ENCODE measurements at places on chromosomes 12 and 14.
A peak's percentile ranks its signal among the peaks of the same experiment; 100 is the strongest.

- DNase-seq, result no peak
These were observed 20.4 kb downstream of the BATF start for GRCh38 chr14:75542588-75543091.

- DNase-seq, result no peak
These were observed 7.8 kb downstream of the C1RL start for GRCh38 chr12:7101047-7101693.

DNA sequence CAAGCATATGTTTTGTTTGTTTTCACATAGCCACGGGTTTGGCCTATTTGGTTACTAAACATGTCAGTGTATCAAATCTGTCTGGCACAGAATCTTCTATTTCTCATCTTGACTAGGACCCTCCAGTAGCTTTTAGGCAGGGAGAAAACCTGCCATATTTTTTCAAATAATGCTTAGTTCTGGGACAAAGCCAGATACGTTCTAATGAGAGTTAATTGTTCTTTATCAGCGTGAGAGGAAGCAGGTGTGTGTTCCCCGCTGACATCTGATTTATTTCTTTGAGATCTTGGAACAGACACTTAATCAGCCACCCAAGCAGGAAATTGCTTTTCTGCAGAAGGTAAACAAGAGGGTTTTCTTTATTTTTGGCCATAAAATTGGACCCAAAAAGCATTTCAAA, 54.8 kb downstream of the GOLGA5 start:
- peak; percentile 46 for DNase-seq

DNA sequence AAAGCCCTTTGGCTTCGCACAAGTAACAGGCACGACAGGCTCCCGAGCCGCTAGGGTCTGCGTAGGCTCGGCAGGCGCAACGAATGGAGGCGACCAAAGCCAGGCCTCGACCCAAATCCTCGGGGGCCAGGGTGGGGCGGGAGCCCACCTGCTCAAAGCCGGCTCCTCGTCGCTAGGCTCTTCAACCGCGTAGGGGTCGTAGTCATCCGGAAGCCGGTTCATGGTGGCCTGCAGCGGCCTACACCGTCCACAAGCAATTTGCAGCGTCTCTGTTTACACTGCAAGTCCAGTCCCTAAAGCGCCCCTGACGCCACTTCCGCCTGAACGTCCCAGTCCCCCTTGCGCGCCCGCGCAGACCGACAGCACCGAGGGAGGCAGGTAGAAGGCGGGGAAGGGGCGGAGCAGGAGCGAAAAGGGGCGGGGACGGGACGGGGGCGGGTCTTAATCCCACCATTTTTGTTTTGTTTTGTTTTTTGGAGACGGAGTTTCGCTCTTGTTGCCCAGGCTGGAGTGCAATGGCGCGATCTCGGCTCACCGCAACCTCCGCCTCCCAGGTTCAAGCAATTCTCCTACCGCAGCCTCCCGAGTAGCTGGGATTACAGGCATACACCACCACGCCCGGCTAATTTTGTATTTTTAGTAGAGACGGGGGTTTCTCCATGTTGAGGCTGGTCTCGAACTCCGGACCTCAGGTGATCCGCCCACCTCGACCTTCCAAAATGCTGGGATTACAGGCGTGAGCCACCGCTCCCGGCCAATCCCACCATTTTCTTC, at the start of gene EAPP:
Gene EAPP, minus strand, starts transcription at position 295 of the 774 bp plus-strand sequence. Its CDS starts 73 bp downstream, at position 222.
- no peak for DNase-seq

DNA sequence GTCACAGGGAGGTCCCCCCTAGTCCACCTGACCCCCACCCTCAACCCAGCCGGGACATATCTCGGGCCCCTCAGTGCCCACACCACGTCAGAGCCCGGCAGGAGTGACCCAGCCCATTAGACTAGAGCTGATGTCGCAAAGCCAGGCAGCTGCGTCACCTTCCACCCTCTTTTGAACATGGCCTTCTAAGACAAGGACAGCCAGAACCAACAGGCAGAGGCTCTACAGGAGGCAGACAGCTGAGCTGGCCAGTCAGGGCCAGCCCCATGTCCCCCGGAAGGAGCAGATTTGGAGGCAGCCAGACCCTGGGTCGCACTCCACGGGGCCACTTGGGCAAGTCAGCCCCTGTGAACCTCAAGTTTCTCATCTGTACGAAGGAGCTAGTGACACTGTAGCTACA, 44.1 kb downstream of the SCARB1 start:
- DNase-seq, result no peak

DNA sequence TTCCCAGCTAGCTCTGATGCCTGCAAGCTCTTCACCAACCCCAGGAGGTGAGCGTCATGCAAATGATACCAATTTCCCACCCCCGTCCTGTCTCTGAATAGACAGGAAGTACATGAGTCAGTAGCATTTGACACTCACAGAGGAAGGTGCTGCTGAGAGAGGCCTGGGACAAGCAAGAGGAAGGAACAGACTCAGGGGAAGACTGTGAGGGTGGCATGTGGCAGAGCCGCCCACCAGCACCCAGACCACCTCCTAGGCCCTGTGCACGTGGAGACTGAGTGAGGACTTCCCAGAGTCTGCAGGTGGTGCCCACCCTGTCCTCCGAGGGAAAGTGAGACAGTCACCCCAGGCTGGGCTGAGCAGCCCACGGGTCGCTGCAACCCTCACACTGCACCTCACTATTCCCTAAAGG, 199.5 kb upstream of the SFSWAP start:
- no peak for DNase-seq

DNA sequence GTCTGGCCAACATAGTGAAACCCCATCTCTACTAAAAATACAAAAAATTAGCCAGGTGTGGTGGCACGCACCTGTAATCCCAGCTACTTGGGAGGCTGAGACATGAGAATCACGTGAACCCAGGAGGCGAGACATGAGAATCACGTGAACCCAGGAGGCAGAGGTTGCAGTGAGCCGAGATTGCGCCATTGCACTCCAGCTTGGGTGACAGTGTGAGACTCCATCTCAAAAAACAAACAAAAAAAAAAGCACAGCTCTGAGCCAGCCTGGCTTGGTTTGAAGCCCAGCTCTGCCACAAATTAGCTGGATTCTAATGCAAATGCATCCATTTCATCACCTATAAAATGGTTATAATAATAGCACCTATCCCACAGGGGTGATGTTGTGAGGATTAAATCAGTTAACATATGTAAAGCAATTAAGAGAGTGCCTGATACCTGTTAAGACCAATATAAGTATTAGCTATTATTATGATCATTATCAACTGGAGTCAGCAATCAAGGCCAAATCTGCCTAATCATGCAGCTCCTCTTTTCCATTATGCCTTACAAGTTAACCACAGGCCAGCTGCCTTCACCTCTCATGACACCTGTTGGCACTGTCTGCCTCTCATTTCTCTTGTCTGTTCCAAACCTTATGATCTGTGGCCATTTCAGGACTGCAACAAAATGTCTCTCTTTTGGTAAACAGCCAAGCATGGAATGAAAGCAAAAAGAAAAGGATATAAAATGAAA, 2.1 kb downstream of the GNPTAB start:
- DNase-seq, result no peak

DNA sequence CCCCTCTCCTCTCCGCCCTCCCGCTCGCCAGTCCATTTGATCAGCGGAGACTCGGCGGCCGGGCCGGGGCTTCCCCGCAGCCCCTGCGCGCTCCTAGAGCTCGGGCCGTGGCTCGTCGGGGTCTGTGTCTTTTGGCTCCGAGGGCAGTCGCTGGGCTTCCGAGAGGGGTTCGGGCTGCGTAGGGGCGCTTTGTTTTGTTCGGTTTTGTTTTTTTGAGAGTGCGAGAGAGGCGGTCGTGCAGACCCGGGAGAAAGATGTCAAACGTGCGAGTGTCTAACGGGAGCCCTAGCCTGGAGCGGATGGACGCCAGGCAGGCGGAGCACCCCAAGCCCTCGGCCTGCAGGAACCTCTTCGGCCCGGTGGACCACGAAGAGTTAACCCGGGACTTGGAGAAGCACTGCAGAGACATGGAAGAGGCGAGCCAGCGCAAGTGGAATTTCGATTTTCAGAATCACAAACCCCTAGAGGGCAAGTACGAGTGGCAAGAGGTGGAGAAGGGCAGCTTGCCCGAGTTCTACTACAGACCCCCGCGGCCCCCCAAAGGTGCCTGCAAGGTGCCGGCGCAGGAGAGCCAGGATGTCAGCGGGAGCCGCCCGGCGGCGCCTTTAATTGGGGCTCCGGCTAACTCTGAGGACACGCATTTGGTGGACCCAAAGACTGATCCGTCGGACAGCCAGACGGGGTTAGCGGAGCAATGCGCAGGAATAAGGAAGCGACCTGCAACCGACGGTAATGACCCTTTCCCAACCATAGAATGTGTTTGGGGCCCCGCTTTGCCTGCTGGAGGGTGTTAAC, 615 bp downstream of the CDKN1B start:
- no peak for DNase-seq

- peak; percentile 4 for DNase-seq
These were observed 4.4 kb downstream of the KMT2D start for GRCh38 chr12:49055978-49056754.

DNA sequence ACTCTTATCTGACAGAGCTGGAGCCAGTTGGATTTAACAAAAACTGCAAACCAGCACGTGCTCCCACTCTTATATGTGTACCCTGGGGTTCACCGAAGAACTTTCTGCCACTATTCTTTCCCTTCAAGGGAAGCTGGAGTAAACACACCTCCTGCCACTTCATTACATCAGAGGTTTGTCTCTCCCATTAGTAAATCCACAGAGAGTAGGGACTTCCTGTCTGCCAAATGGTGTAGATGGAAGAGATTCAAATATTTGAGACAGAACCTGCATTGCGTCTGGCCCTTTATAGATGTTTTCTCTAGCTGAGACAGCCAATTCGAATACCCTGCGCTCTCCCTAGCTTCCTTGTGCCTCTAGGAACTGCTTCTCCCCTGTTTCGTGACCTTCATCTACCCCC, 29.1 kb upstream of the AEBP2 start:
- peak; percentile 36 for DNase-seq

All from NCI-H446 treated with DMSO at 0.1 percent for 48 hours (cell line).